Large intestine (tissue), 12 donors: ENCODE measurements at places on chromosomes 3 and 15. TPM values are rescaled to one million over a fixed set of nuclear protein-coding genes. Genes with fewer than 3 reads are reported as not detected.

GRCh38 chr3:153246806-153247205 lies 84.8 kb downstream of the RAP2B start:
- H3K4me1 ChIP-seq = no peaks in the 10 kb centered on the region
- no peaks in the 10 kb centered on the region for H3K36me3 ChIP-seq
- H3K27me3 ChIP-seq = no peaks in the 10 kb centered on the region
- no peak overlapping the region for H3K4me3 ChIP-seq
- DNase-seq = no peak

The PODXL2 gene
- polyA plus RNA-seq = 10.9 TPM

DNA sequence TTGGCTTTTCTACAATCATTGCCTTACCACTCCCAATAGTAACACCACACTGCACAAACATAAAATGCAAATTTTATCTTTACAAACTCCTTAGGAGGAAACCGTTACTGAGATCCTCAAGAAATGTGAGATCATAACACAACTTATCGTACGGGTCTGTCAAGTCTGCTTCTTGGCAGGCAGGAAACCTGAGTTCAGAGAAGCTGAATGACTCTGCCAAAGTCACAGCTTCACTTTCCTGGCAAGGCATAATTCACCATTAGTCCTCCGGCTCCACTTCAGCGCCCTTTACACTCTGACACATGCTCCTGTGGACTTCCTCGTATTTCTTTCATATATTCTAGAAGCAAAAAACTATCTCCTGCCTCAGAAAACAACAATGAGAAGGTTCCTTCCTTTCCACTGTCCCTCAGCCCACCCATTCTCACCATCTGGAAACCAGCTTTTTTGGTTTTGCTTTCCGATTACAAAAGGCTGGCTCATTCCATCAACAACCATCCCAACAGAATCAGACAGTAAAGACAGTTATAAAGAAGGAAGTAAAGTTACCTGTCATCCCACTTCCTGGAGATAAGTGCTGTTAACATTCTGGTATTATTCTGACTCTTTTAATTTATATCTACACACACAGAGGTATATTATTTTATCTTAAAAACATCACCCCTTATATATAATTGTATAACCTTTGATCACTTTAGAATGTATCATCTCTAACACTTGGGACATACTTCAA lies 223.4 kb downstream of the STT3B start:
- no peak overlapping the region for H3K27ac ChIP-seq
- no peaks in the 10 kb centered on the region for H3K27me3 ChIP-seq
- H3K4me3 ChIP-seq = no peak overlapping the region
- no peak for DNase-seq

- no peak overlapping the region for H3K27ac ChIP-seq
- H3K4me3 ChIP-seq = no peak overlapping the region
- no peaks in the 10 kb centered on the region for H3K4me1 ChIP-seq
- no peaks in the 10 kb centered on the region for H3K36me3 ChIP-seq
- no peak for DNase-seq
Measured at GRCh38 chr3:140296796-140297352, 361.9 kb downstream of the CLSTN2 start.

DNA sequence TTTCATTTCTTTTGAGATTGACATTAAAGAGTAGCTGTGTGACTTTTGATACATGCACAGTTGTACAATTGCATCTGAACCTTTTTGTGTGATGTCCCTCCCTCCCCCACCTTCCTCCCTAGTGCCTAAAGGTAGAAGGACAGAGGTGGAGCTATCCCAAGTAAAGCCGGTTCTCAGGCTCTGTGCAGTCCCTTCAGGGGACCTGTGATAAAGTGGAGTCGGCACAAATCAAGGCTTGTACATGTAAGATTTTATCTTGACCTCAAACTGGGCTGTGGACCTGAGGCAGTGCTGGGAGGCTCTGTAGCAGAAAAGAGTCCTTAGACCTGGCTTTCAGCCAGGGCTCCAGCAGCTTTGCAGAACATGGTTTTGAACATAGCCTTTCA lies 55.5 kb upstream of the CMTM7 start:
- no peak overlapping the region for H3K4me3 ChIP-seq
- DNase-seq = no peak
- H3K36me3 ChIP-seq = no peaks in the 10 kb centered on the region
- no peaks in the 10 kb centered on the region for H3K27me3 ChIP-seq
- H3K4me1 ChIP-seq = peaks cover 12% of the 10 kb centered on the region
- no peak overlapping the region for H3K27ac ChIP-seq

- peaks cover 3% of the 10 kb centered on the region for H3K36me3 ChIP-seq
- H3K27ac ChIP-seq = no peak overlapping the region
- no peak for DNase-seq
- no peak overlapping the region for H3K4me3 ChIP-seq
- H3K27me3 ChIP-seq = no peaks in the 10 kb centered on the region
Measured at GRCh38 chr3:40299130-40299720, 10.3 kb upstream of the EIF1B start.

- no peaks in the 10 kb centered on the region for H3K27me3 ChIP-seq
- H3K36me3 ChIP-seq = no peaks in the 10 kb centered on the region
- no peaks in the 10 kb centered on the region for H3K4me1 ChIP-seq
- DNase-seq = no peak
- no peak overlapping the region for H3K27ac ChIP-seq
Measured at GRCh38 chr3:87719060-87719459, 339.7 kb downstream of the CGGBP1 start.

The GOLGA6L10 gene
- polyA plus RNA-seq = 7.4 TPM

The OTOL1 gene
- not detected for polyA plus RNA-seq

- peak overlapping the region; percentile 73 for H3K4me3 ChIP-seq
- peaks cover 16% of the 10 kb centered on the region for H3K4me1 ChIP-seq
- no peaks in the 10 kb centered on the region for H3K36me3 ChIP-seq
- peak; percentile 73 for DNase-seq
- H3K27me3 ChIP-seq = no peaks in the 10 kb centered on the region
- H3K27ac ChIP-seq = peak overlapping the region; percentile 51
Measured at GRCh38 chr3:187741403-187742350, 3.6 kb downstream of the BCL6 start.
